ENCODE measurements at places on chromosomes 4 and X.

GRCh38 chr4:146458594-146458993, 63.1 kb downstream of the SLC10A7 start:
- DNase-seq: no peak

DNA sequence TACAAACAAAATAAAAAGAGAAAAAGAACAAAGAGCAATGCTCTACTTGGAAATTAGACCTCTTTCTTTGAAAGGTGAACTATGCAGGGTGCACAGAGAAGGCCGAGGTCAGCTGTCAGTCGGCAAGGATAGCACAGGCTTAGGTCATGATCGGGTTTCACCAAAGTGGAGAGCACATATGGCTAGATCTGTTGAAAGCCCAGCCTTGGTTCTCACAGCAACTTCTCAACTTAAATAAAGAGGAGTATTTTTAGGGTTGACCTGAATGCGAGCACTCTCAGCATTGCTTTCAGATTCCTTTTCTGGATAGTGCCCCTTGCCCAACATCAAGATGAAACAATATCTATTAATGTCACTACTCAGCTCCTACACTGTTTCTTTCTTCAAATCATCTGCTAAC, 122.9 kb upstream of the GPC4 start:
- no peak for DNase-seq

DNA sequence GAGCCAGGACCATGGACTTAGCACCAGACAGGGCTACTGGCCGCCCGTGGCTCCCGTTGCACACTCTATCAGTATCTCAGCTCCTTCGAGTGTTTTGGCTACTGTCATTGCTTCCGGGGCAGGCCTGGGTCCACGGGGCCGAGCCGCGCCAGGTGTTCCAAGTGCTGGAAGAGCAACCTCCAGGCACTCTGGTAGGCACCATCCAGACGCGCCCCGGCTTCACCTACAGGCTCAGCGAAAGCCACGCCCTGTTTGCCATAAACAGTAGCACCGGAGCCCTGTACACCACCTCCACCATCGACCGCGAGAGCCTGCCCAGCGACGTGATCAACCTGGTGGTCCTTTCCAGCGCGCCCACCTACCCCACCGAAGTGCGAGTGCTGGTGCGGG, 1.6 kb downstream of the FAT4 start:
- DNase-seq: no peak

DNA sequence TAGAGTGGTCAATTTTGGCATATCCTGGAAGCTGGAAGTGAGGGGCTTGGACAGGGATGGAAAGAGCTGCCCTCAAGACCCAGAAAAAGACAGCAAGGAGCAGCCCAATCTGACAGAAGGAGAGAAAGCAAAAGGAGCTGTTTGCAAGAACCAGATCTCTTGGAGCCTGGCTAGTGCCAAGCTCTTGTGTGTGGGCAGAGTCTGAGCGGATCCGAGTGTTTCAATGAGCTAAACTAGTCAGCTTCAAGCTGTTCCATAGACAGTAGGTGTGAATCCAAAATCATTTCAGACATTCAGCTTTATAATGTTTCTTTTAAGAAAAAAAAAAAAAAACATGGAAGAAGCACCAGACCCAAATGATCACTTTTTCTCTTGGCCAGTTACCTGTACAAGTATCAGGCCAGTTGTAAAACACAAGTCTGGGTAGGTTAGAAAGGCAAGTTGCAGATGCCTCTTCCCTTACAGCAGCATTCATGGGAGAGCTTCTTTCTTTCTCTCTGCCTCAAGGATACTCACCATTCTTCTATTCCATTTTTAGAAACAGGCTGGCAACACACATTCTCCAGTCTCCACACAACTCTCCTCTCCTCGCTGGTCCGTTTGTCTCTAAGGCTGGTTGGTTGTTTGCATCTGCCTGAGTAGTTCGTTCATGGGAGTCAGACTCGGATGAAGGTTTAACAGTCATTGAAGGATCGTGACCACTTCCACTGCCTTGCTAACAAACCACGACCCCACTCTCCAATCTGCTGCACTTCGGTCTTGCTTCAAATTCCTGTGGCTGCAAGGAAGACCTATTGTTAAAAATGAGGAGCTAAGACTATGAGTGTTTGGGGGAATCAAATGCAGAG, 105.2 kb upstream of the GATB start:
- DNase-seq: no peak

- no peak for DNase-seq
Measured at GRCh38 chrX:17170973-17171372, 204.0 kb upstream of the NHS start.

GRCh38 chr4:66169341-66169740, 499.1 kb upstream of the EPHA5 start:
- DNase-seq: peak; percentile 4

- no peak for DNase-seq
Measured at GRCh38 chrX:135697601-135698000, 15.8 kb upstream of the CT45A1 start.

DNA sequence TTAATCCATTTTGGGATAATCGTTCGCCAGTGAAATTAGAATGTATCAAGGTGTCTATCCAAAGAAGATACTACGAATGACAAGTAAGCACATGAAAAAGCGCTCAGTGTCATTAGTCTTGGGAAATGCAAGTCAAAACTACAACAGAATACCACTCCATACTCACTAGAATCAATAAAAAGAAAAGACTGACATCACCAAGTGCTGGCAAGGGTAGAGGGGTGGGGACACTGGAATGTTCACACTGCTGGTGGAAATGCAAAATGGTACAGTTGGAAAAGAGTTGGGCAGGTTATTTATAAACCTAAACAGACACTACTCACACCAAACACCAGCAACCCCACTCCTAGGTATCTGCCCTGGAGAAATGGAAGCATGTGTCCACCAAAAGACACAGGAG, 11.2 kb downstream of the WDR1 start:
- DNase-seq: no peak

- no peak for DNase-seq
Measured at GRCh38 chr4:83454686-83455085, 937 bp downstream of the HELQ start.

DNA sequence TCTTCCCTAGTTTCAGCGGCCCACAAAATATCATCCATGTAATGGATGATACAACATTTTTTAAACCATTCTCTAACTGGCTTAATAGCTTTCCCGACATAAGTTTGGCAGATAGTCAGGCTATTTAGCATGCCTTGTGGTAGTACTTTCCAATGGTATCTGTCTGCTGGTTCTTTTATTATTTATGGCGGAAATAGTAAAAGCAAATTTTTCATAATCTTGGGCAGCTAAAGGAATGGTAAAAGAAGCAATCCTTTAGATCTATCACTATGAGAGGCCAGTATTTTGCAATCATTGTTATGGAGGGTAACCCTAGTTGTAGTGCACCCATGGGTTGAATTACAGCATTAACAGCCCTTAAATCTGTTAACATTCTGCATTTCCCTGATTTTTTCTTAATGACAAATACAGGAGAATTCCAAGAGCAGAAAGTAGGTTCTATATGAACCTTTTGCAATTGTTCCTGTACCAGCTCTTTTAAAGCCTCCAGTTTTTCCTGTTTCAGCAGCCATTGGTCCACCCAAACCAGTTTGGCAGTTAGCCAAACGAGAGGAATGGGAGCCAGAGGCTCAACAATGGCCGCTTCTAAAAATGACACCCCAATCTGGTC, 14.3 kb upstream of the HSD17B11 start:
- DNase-seq: no peak

DNA sequence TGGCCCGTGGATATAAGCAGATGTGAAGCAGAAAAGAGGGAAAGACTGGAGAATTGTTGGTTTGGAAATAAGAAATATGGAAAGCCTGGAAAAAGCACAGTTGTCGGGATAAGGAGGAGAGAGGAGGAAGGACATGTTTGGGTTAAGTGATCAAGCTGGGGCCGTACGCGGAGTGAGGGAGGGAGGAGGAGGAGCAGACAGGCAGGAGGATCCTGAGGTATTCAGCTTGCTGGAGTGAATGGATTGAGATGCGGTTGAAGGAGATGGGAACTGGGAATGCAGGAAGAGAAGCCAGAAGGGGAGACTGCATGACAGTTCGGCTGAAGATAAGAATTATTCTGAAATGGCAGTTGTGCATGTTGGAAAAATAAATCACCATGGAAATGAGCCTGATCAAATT, 21.2 kb downstream of the ZFP42 start:
- DNase-seq: no peak

- DNase-seq: no peak
Measured at GRCh38 chr4:171721937-171722336, 91.3 kb upstream of the GALNTL6 start.

DNA sequence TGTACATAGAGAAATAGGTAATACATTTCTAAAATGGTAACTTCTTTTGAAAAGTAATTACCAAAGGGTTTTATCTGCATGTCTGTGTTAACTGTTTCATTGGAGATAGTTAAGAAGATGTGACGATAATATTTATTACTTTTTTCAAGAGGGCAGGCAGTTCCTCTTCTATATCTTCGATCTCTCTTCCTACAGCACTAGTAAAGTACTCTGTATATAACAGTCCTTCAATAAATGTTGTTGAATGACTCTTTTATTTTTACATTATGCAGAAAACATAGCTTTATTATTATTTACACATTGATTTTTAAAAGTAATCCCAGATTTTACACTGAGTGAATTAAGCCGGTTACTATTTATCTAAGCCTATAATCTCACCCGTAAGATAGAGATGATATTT, 51.8 kb downstream of the TMPRSS11E start:
- DNase-seq: no peak

DNA sequence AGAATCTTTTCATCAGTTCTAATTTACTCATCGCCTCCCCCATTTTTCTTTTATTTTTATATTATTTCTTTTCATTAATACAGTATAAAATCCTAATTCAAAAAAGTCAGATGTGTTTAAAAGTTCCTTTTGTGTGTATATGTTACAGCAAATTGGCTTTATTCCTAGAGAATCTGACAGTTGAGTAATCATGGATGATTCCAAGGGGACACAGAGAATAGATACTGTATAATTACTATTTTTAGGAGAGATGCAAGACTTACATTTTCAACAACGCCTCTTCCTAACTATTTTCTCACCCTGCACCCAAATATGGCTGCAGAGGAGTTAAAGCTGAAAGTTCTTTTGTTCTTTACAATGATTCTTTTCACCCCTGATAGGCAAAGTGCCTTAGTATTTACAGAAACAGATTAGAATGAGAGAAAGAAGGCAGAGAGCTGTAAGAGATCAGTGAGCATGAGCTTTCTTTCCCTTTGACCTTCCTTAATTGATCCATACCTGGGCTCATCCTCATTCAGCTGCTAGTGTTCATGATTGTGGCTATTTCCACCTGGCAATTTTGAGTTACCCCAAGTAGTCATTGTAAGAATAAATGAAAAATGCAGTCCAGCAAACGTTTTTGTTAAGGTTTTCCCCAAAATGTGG, 210.8 kb downstream of the SLC4A4 start:
- DNase-seq: no peak

DNA sequence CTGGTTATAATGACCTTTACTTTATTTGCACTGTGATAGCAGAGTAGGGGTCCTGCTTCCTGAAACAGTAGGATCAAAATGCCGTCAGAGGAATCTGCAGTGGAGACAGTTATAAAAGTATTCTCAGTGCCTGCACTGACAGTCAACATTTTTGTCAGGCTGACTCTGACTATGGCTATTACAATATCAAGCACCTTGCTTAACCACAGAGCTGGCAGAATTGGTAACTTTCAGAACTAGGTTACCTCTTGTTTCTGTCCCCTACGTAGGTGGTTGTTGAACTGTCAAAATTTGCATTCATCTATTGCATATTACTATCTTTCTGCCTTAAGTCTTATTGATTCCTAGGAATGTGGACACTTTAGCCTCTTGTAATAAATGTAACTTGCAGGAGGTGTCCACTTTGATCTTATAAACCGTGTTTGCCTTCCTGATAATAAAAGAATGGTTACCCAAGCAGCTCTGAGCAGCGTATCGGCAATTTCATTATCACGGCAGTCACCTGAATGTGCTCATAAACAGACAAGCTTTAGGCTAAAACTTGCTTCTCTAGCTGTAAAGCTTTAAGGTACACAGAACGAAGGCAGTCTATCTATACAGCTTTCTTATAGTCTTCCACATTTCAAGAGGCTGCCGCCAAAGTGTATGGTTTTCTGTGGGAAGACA, 353.0 kb upstream of the GALNT7 start:
- DNase-seq: no peak

DNA sequence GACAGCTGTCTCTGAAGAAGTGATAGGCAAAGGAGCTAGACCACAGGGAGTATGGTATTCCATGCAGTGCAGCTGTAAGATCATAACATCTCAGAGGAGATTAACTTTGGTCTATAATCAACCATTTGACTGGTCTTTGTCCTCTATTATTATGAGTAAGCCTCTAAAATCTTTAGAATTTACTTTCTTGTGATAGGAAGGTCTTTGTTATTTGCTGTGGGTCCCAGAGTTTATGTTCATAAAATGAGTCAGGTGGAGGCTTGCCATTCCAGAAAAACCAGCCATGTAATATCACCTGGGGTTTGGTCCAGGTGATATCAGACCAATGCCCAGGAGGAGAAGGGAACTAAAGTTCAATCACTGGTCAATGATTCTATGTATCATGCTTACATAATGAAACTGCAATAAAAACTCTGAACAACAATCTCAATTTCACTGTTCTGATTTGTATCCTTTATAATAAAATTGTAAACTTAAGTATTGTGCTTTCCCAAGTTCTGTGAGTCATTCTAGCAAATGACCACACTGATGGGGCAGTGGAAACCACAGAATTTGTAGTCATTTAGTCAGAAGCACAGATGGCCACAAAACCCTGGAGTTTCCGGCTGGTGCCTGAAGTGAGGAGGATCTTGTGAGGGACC, 239.6 kb upstream of the TRAM1L1 start:
- no peak for DNase-seq

GRCh38 chr4:175339100-175339707, 421.0 kb downstream of the ADAM29 start:
- no peak for DNase-seq

DNA sequence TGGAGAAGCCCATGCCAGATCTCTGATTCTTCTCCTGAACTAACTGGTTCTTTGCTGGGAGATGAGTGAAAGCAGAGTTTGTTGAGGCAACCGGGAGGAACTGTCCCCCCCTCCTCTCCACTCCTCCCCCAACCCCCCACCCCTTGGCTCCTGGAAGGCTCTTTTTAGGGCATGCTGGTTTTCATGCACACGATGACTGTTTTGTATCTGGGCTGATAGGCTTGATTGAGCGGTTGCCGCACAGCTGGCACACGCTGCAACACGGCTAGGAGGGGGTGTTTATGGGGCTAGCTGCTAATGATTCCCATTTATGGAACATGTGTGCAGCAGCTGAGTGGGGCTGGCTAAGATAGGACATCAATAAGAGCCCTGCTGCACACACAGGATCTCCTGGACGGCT, 137.2 kb downstream of the SMIM20 start:
- DNase-seq: no peak

DNA sequence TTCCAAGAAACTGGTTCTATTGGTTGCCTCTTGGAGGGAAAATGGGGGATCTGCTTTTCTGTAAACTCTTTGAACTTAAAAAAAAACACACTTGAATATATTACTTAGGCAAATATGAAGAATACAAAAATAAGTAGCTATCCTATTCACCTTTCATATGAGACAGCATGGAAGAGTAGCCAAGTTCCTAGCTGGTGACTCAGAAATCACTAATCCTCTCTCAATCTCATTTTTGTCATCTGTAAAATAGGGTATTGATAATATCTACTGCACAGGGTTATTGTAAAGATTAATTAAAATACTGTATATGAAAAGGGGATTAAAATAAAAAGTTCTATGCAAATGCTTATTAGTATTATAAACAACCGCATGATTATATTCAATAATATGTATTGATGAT, 12.7 kb downstream of the MGARP start:
- no peak for DNase-seq

GRCh38 chr4:186936496-186937375, 213.1 kb upstream of the FAT1 start:
- DNase-seq: peak; percentile 55
